ENCODE measurements at places on chromosomes 12 and 14.

DNA sequence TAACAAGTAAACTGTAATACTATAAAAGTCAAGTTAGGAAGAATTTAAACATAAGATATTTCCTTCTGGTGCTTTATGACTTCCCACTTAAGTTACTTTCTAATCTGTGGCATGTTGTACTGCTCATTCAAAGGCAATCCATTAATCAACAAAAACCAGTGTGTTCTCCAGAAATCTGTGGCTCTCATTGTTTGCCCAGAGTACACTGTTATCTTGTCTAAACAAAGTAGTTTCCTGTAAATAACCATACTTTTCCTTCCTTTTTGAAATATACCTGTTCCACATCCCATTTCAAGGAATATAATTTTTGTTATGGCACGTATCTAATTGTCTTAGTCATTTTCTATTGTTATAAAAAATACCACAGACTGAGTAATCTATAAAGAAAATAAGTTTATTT is 184.1 kb downstream of the CCER1 start:
- no peak for DNase-seq

- peak; percentile 92 for DNase-seq
Observed at GRCh38 chr12:120007272-120007671, 18.2 kb downstream of the BICDL1 start.

GRCh38 chr12:69430942-69431590 is 39.1 kb upstream of the FRS2 start:
- no peak for DNase-seq

- DNase-seq: no peak
Observed at GRCh38 chr12:19171731-19172130, 42.2 kb downstream of the PLEKHA5 start.

DNA sequence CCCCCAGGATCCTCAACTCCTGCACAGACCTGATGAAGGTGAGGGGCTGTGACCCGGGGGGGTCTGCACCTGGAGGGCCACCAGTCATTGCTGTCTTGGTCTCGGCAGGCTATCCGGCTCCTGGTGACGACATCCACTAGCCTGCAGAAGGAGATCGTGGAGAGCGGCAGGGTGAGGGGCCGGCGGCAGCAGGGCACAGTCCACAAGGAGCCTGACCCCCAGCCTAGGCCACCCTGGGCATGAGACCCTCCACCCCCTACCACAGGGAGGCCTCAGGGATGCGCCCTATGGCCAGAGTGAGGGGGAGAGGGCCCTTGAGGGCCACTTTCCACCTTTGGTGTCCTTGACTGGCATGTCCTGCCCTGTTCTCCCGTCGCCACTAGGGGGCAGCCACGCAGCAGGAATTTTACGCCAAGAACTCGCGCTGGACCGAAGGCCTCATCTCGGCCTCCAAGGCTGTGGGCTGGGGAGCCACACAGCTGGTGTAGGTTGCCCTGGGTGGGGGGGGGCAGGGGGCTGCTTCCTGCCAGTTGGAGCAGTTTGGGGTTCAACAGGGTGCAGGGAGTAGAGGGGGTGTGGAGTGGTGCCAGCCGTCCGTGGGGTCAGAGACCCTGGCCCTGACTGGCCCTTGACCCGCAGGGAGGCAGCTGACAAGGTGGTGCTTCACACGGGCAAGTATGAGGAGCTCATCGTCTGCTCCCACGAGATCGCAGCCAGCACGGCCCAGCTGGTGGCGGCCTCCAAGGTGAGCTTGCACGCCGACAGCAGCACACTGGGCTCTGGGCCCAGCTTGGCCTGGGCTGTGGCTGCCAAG is 25.0 kb downstream of the HIP1R start:
- peak; percentile 74 for DNase-seq

DNA sequence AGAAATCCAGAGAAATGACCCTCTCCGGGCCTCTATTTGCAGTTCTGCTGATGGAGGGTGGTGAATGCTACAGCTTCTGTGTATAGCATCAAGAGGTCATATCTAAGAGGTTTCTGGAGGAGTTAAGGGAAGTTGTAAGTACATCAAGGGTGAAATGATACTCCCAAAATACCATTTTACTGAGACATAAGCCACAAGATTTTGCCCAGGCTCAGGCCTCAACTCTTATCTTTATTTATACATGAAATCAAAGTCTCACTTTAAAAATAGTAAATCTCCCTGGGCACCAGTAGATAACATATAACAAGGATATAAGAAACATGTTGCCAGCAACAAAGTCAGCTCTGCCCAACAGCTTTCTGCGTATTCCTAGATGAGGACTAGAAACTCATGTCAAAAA is 40.4 kb downstream of the NIN start:
- no peak for DNase-seq

- DNase-seq: peak; percentile 9
Observed at GRCh38 chr12:16939871-16940306, 333.9 kb upstream of the LMO3 start.

DNA sequence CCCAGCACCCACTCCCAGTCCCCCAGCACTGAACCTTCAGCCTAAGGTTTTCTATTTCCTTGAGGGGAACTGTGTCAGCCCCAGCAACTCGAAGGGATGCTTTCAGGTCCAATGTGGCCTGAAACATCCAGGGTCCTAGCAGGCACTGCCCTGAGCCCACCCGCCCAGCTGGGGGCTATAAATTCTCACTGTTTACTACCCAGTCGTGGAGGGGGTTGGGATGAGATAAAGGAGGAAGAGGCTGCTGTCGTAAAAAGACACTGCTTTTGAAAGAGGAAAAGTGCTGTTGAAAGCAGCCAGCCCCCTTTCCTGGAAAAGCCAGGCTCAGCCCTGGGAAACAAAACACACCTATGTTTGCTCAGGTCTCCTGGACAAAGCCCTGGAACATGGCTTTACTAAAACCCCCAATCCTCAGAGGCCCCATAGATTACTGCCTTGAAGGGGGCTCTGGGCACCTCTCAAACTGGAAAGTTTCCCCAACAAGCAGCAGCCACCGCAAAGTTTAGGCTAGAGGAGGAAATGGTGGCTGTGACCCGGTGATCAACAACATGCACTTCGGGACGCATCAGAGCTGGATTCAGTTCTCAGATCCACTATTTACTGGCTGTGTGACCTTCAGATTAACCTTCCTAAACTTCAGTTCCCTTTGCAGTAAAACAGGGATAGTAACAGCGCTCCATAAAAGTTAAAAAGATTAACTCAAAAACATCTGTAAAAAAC is 51.0 kb downstream of the ACTN1 start:
- DNase-seq: no peak

- no peak for DNase-seq
Observed at GRCh38 chr14:93936245-93936644, 9.1 kb downstream of the FAM181A start.

DNA sequence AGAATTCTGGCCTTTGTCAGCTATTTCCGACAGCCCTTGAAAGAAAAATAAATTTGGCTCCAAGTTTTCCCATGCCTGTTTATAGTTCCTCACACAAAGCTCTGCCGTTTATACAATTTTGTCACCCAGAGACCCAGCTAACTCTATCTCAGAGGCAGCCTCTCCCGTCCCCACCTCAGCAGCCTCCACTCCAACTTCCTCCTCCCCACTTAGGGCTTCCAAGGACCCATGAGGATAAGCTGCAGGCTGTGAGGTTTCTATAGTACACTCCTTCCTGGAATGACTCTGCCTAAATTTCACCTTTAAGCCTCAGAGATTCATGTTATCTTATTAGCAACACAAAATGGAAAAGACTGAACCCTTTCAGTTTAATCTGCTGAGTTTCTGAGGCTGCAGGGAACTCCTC is 71.8 kb downstream of the TTC9 start:
- DNase-seq: no peak

- no peak for DNase-seq
Observed at GRCh38 chr14:51681411-51681810, 29.7 kb downstream of the FRMD6 start.

- DNase-seq: no peak
Observed at GRCh38 chr14:22671622-22672021, 27.5 kb upstream of the OR6J1 start.
